Activated T-cell treated with anti-CD3 and anti-CD28 coated beads for 48 hours (primary cell): ENCODE measurements at places on chromosomes 1 and 21.
A peak's percentile ranks its signal among the peaks of the same experiment; 100 is the strongest.

GRCh38 chr1:174114788-174115448 lies 44.4 kb upstream of the RABGAP1L start:
- no peak for DNase-seq

DNA sequence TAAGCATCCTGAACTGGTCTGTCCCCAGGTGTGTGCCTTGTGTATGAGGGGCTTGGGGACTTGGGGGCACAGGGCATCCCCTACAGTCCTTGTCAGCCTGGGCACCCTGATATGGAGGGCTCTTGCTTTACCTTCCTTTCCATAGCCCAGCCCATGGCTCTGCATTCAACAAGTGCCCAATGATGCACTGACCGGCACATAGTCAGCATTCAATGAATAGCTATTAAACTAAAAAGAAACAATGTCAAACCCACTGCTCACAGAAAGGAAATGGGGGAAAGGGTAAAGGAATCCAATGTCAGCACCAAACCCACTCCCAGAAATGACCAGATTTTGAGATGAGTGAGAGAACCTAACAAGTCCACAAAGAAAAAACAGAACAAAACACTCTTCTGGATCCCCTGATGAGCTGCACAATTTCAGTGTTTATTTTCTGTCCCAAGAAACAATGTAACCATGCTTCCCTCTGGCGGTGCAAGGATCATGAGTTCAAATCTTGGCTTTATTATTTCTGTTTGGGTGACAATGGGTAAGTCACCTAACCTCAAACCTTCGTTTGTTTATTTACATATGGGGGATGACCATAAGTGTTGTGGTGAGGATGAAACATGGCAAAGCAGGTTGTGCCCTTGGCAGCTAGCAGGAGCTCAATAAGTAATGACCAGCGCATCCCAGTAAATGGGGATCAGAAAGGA lies 22.0 kb downstream of the SYT6 start:
- no peak for DNase-seq

- DNase-seq, result no peak
Observed at GRCh38 chr1:12405325-12406210, 175.7 kb downstream of the VPS13D start.

DNA sequence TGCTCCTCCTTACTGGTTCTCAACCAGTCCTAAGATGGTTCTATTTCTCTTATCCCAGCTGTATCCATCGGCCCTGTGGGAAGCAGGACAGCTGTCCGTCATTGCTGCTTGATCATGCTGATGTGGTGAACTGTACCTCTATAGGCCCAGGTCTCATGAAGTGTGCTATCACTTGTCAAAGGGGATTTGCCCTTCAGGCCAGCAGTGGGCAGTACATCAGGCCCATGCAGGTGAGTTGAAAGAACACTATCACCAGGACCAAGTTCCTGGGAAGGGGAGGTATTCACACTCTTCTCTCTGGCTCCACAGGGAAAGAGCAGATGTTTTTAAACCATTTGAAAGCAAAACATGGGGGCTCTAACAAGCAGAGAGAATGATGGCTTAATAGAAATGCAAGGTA lies 302.6 kb downstream of the PAPPA2 start:
- no peak for DNase-seq

DNA sequence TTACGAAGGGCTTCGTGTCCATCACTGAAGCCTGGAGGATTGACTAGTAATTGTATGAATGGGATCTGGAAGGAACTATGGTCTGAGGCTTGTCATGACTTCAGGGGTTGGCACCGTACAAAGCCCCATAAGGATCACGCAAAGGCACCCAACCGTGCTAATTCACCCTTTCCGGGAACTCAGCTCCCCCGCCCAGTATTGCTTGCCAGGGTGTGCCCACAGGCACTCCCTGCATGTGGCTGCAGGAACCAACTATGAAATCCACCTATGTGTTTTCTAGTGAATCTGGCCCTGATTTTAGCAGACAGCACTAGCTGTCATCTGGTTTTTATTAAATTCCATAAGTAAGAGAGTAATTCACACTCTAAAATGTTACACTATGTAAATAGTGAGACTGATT lies 139.2 kb downstream of the TM2D1 start:
- no peak for DNase-seq

DNA sequence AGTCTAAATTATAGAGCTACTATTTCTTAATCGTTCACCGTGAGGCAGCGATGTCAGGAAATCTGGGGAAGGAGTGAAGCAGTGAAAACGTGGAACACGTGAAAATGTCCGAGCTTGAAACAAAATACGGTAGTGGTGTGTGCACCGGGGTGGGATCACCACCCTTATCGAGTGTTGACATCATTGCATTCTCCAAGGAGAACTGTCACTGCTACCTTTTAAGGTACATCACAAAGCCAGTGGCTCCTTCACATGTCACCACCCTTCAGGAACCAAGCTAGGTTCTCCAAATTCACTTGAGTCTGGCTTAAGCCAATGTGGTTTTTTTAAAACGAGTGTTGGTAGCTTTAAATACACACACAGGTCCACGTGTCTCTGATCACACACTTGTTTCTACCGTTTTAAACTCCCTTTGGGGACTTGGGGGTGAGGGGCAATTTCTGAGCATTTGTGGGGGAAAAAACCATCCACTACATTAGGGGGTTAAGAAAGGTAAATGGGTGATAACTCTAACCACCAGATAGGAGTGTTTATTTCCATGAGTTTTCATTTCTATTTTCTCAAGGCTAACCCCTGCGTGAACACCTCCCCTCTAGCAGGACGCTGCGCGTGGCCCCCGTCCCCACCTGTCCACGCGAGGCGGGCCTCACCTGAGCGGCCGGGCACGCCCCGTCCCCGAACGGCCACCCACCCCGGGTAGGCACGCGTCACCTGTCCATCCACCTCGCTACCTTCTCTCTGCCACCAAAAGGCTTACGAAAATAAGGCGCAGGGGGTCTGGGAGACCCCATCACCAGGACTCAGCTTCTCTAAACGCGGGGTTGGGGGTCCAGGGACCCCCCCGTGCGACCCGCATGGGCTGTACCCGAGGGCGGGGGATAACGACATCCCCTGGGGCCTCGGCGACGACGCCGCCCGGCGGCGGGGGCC lies 978 bp downstream of the PRDM15 start:
- DNase-seq, result peak; percentile 12
